Cerebellar cortex (tissue), 1 donor: ENCODE measurements at places on chromosomes 5 and 9.
A peak's percentile ranks its signal among the peaks of the same experiment; 100 is the strongest.

GRCh38 chr5:128331261-128331660, 206.8 kb downstream of the FBN2 start:
- DNase-seq, result no peak

DNA sequence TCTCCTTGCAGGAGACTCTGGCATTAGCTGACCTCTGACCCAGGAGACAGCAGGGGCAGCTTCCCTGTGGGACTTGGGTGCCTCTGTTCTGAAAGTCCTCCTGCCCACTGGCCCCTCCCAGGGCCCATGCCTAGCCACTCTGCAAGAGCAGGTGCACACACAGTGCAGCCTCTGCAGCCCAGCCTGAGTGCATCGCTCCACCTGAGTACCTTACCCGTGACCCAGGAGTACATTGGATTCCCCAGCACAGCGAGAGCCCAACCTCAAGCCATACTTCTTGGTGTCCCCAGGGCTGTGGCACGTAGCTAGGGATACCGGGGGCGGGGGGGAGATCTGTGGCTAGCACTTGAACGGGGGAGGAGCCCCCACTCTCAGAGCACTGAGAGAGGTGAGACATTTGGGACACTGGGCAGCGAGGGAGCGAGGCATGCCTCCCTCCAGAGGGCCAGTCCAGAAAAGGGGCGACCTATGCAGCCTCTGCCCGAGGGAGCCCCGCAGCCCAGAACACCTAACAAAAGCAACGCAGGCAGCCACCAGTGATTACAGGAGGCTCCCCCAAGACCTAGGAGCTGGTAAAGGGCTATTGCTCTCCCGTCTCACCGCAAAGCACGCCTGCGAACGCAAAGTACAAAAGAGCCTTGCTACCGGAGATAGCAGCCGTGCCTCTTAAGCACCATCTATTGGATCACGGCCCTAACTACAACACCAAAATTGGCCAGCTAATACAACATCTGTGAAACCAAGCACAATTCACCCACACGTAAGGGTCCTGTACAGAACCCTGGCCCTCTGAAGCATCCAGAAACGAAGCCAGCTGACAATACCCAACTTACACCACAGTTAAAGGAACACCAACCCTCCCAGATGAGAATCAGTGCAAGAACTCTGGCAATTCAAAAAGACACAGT, 826 bp upstream of the PRDM9 start:
- peak; percentile 2 for DNase-seq

GRCh38 chr9:77210116-77210515, 32.8 kb downstream of the VPS13A start:
- no peak for DNase-seq

- DNase-seq, result no peak
Observed at GRCh38 chr5:176625966-176626875, 4.1 kb downstream of the SNCB start.

DNA sequence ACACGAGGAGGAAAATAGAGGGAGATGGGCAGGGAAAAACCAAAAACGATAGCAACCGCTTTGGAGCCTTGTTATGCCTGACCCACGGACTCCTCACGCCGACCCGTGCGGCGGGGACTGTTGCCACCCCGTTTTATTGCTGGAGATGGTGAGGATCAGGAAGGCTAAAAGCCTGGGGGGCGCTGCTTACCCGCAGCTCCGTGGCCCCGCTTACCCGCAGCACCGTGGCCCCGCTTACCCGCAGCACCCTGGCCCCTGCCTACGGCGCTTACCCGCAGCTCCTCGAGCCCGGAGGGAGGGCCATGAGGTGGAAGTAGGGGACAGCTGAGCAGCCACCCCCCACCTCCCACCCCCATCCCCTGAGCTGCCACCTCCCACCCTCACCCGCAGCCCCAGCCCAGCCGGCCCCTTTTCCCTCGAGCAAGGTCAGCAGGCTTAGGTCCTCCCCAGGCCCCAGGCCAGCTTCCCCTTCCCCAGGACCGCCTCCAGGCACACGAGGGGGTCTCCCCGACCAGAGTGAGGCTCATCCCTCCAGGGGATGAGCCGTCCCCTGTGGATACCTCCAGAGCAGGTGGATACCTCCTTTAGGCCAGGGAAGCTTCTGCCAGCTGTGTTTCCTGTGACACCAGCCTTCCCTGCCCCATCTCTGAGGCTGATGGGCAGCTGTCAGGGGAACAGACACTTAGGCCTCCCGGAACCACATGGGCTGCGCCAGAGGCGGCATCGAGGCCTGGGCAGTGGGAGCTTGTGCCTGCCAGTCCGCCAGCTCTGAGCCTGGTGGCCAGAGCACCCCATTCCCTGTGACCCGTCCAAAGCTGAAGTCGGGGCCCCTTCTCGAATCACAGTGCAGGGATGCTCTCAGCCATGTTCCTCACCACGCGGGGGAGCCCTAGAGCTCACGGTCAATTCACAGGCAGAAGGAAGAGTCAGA, 92.3 kb downstream of the LMX1B start:
- peak; percentile 69 for DNase-seq

DNA sequence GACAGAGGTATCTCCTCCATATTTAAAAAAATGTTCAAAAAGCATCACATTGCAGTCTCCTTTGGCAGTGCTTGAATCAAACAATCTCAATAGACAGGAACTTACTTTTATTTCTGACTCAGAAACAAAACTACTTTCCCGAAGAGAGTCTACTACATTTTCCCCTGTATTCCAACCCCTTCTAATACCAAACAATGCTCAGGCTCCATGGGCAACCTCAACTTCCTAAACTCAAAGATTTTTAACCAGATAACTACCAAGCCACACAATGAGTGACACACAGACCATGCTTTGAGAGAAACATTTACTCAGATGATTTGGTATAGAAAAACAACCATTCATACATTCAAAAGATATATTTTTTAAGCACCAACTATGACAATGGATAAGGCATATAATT, 70.5 kb downstream of the APBA1 start:
- DNase-seq, result no peak

DNA sequence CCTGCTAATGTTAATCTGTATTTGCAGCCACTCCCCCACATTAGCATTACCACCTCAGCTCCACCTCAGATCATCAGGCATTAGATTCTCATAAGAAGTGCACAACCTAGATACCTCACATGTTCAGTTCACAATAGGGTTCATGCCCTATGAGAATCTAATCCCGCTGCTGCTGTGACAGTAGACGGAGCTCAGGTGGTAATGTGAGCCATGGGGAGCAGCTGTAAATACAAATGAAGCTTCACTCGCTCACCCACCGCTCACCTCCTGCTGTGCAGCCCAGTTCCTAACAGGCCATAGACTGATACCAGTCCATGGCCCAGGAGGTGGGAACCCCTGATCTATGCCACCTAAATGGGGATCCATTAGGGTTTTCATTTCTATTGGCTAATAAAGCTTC, 6.1 kb upstream of the HNRNPA0 start:
- no peak for DNase-seq

DNA sequence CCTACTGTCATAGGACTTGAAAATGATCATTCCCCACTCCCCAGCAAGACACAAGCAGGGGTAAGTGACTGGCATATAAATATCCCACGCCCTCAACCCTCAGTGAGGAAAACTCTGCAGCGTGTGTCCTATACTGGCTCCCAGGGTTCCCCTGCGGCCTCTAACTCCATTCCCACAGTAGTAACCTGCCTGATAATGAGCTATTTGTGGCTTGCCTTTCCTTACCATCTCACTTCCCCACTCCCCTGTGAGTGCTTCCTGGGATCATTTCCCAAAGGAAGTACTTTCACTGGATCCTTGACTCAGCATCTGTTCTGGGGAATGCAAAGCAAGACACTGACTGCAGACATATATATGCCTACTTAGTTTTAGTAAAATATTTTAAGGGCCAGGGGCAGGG, 14.3 kb downstream of the CDC14B start:
- no peak for DNase-seq
